Activated CD4-positive, alpha-beta T cell treated with anti-CD3 and anti-CD28 coated beads, Interleukin-2, amount 50 U/mL, for 1 hour (primary cell): ENCODE measurements at places on chromosomes 1 and 21.

- no peak for DNase-seq
These were observed 14.8 kb downstream of the BCAR3 start for GRCh38 chr1:93666613-93667384.

GRCh38 chr1:229024528-229025130 lies 246.3 kb upstream of the RAB4A start:
- DNase-seq: no peak

GRCh38 chr1:21651214-21652042 lies 17.7 kb downstream of the RAP1GAP start:
- peak; percentile 34 for DNase-seq

DNA sequence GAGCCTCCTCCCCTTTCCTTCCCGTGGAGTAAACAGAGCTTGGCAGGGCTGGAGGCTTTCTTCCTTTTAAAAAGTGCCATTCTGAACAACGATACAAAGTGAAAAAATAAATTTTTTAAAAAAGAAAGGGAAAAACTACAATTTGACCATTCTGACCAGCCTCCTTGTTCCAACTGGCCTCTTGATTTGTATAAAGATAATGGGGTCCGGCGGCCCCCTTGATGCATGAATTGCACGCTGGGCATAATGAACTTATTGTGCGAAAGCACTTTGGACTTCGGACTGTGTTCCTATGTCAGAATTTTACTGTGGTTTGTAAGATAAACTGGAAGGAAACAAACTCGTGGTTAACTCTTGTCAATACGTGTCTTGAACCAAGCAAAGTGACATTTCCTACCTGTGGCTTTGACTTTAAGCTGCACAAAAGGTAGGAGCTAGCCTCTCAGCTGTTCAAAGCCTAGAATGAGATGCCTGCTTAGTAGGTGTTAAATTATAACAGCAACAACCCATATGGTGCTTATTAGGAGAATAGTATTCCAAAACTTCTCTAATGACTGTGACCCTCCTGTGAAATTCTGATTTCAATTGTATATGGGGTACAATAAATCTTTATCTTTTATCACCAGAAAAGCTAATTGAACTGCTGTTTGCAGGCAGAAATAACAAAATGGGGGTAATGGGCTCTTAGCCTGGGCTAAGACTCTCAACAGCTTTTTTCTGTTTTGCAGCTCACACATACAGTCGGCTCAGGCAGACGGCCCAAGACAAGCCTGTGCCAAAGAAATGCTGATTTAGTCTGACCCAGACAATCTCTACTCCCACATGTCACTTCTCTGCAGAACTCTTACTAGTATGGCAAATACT lies 9.3 kb downstream of the IRF2BP2 start:
- DNase-seq: no peak

DNA sequence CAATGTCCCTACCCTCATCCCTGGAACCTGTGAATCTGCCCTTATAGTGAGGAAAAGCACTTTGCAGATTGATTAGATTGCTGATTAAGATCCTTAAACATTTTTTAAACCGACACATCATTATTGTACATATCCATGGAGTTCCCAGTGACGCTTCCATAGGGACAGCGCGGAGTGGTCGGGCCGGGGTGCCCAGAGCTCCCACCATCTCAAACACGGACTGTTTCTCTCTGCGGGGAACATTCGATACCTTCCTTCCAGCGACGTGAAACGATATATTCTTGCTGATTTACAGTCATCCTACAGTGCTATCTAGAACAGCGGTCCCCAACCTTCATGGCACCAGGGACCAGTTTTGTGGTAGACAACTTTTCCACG lies 4.0 kb downstream of the KRTAP10-12 start:
- DNase-seq: no peak
